ENCODE measurements at places on chromosomes 11 and 22.

- DNase-seq: no peak
Observed at GRCh38 chr11:78381865-78382264, 35.8 kb downstream of the GAB2 start.

GRCh38 chr11:44955015-44955738, 4.5 kb upstream of the TP53I11 start:
- DNase-seq: no peak

GRCh38 chr11:8807544-8808225, 103.3 kb upstream of the AKIP1 start:
- no peak for DNase-seq

- DNase-seq: no peak
Observed at GRCh38 chr11:9600644-9601036, 27.2 kb downstream of the WEE1 start.

DNA sequence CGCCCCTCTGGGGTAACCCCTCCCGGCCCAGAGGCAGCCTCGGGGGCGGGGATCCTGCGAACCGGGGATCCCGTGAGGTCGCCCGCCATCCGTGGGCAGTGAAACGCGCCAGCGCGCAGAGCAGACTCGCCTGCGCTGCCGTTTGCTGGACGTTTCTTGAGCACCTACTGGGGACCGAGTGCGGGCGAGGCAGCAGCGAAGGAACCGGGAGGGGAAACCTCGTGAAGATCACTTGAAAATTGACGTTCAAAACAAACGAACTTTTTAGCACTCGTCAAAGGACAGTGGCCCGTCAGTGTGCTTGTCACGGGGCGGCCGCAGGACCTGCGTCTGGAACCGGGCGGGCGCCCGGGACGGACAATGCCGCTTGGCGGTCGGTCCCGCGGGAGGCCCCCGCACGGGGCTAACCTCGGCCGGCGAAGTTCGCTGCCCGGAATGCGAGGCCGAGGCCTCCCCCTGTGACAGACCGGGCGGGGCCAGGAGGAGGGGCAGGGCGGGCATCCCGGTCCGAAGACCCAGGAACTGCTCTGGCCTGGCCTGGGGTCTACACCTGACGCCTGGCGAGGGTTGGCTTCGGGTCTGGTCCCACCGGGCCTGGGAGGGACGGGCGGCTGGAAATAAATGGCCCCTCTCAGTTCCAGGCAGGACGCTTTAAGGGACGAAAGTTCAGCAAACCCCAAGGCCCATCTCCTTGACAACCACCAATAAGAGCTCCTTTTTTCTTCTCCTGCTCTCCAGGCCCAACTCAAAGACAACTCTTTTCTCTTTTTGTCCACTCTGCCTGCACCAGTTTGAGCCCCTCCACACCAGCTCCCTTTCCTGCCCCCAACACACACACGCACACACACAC, 723 bp upstream of the SCUBE1 start:
- no peak for DNase-seq

- DNase-seq: no peak
Observed at GRCh38 chr11:105244160-105244825, 104.7 kb upstream of the CARD18 start.

DNA sequence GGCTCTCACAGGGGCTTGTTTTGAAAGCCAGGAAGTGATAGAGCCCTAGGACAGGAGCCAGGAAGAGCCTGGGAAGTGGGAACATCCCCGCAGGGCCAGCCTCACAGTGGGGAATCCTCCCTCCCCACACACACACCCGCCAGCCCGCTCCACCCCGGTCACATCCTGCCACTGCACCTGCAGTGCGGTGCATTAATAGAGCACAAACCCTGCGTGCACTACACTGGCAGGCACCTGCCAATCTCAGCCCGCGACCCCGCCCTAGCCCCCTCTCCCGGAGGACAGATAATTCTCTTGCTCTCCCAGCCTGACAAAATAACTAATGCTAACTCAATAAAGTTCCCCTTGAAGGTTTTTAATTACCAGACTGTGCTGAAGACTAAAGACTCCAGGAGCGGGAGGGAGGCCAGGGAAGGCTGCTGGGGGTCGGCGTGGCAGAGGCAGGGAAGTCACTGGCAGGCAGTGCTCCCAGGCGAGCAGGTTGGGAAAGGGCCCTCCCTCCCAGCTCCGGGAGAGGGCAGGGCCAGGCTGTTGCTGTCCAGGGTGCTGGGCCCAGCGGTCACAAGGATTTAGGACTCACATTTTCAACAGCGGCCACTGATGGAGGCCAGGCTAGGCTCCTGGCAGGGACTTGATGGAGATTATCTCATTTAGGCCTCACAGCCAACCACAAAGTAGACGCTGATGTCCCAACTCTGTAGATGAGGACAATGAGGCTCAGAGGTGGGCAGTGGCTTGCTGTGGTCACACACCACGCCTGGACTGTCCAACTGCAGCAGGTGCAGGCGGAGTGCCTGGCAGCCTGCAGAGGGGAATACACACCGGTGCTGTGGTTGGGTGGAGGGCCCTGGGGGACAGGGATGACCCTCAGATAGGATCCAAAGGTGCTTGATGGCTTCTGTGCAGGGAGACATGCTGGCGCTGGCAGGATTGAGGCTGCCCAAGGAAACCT, 23.9 kb upstream of the TCF20 start:
- DNase-seq: peak; percentile 39

DNA sequence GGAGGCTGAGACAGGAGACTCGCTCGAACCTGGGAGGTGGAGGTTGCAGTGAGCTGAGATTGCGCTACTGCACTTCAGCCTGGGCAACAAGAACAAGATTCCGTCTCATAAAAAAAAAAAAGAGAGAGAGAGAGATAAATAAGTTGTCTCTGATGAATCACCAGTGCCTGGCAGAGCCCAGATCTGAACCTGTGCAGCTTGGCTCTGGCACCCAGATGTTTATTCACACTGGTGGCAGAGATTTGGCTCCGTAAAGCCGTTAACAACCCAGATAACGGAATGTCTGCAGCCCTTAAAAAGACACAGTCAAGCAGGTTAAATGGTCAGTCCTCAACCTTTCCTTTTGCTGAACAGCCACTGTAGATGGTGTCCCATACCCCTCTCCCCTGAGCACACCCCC, 33.5 kb upstream of the RTL6 start:
- no peak for DNase-seq

- no peak for DNase-seq
Observed at GRCh38 chr11:72228844-72229231, 4.3 kb downstream of the INPPL1 start.

DNA sequence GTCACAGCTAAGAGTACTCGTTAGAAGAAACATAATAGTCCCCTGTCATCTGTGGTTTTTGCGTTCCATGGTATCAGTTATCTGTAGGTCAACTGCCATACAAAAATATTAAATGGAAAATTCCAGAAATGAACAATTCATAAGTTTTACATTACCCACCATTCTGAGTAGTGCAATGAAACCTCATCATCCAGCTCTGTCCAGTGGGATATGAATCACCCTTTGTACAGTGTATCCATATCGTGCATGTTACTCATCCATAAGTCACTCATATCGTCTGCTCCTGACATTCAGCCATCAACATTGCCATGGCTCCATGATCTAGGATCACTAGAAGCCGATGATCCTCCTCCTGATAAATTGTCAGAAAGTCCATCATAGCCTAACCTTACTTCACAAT, 174.9 kb upstream of the C11orf87 start:
- DNase-seq: no peak

GRCh38 chr22:41132550-41132949, 40.2 kb downstream of the EP300 start:
- DNase-seq: no peak

DNA sequence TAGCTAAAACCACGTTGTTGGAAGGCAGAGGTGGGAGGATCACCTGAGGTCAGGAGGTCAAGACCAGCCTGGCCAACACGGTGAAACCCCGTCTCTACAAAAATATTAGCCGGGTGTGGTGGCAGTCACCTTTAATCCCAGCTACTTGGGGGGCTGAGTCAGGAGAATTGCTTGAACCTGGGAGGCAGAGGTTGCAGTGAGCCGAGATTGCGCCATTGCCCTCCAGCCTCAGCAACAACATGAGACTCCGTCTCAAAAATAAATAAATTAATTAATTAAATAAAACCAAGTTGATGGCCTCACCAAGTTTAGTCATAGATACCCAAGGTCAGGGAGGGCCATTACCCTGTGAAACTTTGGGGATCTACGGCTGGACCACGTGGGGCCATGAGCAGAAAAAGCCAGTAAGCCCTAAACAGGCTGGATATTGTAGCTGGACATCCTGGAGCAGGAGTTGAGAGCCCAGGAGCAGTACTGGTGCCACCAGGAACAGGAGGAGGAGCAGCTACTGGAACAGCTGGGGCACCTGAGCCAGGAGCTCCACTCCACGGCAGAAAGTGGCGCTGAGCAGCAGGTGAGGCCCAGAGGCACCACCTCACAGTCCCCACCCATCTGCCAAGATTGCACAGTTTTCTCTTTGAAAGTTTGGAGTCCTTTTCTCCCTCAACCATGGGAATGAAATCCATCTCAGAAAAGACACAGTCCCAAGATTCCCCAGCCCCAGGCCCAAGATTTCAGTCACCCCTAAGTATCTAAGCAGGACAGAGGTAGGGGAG, 50.5 kb downstream of the BTG4 start:
- DNase-seq: no peak

GRCh38 chr11:20085918-20086317, 74.4 kb downstream of the DBX1 start:
- no peak for DNase-seq

- DNase-seq: no peak
Observed at GRCh38 chr11:76700177-76701100, 29.9 kb upstream of the LRRC32 start.

- DNase-seq: peak; percentile 40
Observed at GRCh38 chr22:20091690-20092476, 11.8 kb downstream of the DGCR8 start.

- DNase-seq: no peak
Observed at GRCh38 chr22:40634119-40634903, 2.2 kb downstream of the MRTFA start.

DNA sequence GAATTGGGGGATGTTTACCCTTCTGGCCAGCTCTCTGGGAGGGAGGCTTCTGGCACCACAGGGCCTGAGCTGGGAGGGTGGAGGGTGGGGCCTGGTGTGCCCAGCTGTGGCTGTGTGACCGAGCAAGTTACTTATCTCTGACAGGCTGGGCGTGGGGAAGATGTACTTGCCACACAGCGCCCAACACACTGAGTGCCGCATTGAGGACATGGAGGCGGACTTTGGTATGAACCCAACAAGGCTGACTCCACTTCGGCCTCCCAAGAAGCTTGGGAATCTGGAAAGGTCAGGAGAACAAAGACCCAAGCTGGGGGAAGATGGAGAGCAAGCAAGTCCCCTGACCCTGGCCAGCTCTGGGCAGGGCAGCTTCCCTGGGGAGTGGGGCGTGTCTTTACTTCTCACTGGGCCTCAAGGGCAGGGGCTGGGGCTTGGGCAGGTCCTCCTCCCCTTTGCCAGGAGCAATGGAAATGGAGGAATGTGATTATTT, 2.4 kb upstream of the MGAT3 start:
- no peak for DNase-seq

DNA sequence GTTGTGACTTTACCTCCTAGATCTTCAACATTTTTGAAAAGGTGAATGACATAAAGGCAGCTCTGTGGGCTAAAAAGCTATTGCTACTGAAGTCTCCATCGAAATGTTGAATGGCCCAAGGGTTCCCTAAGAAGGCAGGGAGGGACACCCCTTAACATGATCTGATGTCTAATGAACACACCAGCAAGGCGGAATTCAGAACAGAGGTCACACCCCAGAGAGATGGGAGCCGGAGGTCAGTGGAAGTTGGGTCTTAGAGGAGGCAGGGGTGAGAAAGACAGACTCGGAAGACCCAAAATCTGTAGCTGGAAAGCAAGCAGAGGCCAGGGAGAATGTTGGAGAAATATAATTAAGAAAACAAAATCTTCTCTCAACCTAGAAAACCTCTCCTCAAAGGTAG, 79.0 kb downstream of the TRIM29 start:
- DNase-seq: no peak

DNA sequence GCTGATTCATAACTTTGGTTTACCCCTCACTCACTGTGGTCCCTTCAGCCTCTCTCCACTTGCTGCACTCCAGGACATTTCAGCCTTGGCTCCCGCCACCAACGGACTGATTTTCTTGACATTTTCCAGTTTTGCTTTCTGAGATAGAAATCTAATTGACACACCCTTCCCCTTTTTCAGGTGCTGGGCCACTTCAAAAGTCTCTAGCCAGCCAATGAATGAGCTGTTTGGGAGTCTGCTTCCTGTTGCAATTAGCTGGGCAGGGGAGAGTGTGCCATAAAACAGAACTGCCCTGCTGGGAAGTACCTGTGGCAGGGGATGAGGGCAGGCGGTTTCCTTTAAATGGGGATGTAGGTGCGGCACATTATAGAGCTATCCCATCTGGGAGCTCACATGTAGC, 21.1 kb upstream of the PLET1 start:
- DNase-seq: peak; percentile 29

- no peak for DNase-seq
Observed at GRCh38 chr11:61607920-61608599, 27.2 kb upstream of the SYT7 start.

GRCh38 chr11:63012430-63012829, 3.2 kb downstream of the SLC22A8 start:
- no peak for DNase-seq

- DNase-seq: no peak
Observed at GRCh38 chr11:65459552-65459951, 37.0 kb downstream of the NEAT1 start.

DNA sequence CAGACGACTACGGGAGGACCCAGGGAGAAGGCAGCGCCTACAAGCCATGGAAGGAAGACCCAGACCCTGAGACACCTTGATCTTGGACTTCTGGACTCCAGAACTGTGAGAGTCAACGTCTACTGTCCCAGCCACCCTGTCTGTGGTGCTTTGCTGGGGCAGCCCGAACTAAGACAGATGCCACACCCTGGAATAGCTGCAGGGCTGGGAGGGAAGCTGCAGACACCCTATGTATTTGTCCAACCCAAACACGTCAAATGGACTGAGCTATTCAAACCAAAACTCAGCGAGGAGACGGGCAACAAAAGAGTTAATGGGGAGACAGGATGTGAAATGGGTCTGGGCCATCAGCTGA, 169.3 kb downstream of the CTTN start:
- no peak for DNase-seq

DNA sequence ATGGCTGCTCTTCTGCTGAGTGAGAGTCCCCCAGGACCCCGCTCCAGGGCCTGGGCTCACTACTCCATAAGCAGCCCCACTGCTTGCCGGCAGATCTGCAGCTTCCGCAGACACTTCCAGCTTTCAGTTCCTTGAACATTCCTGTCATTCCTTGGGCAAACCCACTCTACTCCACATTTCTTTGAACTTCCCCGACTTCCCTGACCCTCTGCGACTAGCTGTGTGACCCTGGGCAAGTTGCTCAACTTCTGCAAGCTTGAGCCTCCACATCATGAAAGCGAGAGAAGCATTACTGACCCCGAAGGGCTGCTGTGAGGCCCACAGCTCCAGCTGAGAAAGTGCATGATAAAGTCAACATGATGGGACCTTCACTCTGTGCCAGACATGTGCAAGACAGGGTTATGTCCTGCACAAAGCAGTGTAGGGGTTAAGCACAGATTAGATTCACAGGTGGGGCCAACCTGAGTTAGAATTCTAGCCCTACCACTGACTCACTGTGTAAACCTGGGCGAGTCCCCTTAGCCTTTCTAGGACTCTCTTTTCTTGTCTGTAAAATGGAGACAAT, 51.8 kb downstream of the THAP12 start:
- DNase-seq: no peak

All from CD4-positive, alpha-beta T cell treated with Interleukin-17A for 1 hour (primary cell).